ENCODE measurements at places on chromosomes 16 and 17.

DNA sequence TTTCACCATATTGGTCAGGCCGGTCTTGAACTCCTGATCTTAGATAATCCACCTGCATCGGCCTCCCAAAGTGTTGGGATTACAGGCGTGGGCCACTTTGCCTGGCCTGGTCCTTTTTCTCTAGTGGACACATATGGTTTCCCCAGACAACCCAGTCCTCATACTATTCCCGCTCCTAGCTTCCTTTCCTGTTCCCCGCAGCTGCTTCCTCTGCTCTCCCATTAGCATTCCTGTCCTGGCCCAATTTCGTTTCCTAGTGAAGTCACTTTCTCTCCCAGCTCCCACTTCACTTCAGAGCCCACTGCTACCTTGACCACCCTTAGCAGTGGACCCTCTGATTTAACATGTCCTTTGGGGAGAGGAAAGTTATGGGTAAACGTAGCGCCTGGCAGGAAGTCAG is 11.3 kb downstream of the KATNIP start:
- no peak for DNase-seq

- no peak for DNase-seq
Measured at GRCh38 chr16:30710971-30711370, 12.0 kb downstream of the SRCAP start.

GRCh38 chr16:2949705-2950352 is 14.2 kb upstream of the KREMEN2 start:
- no peak for DNase-seq

DNA sequence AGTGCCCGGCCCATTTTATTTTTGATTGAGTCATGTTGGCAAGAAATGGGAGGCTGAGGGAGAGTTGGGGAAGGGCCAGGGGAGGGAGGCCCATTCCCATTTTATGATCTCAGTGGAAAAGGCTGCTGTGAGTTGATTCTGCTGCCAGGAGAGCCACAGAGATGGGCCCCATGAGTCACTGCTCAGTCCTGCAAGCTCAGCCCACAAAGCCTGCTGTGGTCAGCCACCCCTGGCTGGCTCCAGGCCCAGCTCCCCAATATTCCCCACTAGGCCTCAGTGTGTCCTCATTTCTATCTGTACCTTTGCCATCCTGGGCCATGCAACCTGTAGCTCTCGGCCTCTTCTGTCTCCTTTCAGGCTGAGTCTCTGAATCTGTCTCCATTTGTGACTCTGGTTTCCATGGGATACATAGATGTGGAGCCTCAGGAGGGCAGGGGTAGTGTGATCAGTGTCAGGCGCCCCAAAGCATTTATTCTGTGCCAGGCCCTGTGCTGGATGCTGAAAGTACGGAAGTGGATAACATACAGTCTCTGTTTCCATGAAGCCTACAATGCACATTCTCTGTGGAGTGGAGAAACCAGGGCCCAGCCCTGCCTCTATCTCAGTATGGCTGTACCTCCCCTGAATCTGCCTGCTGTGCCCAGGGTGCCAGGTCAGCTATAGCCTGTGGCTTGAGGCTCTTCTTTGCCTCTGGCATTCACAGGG is 1.9 kb upstream of the PLEKHG4 start:
- DNase-seq: no peak

GRCh38 chr17:28065706-28066105 is 23.2 kb downstream of the NLK start:
- DNase-seq: no peak

DNA sequence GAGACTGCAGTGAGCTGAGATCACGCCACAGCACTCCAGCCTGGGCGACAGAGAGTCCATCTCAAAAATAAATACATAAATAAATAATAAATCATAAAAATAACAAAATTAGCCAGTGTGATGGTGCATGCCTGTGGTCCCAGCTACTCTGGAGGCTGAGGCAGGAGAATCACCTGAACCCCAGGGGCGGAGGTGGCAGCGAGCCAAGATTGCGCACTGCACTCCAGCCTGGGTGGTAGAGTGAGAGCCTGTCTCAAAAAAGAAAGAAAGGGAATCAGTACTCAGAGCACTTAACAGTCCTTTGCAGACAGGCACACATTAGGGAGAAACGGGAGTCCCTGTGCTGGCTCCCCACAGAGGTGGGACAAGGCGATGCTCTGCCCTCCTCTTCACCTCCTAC is 25.1 kb downstream of the MAPK8IP3 start:
- DNase-seq: no peak

- no peak for DNase-seq
Measured at GRCh38 chr16:28526201-28527099, 12.3 kb downstream of the NUPR1 start.

DNA sequence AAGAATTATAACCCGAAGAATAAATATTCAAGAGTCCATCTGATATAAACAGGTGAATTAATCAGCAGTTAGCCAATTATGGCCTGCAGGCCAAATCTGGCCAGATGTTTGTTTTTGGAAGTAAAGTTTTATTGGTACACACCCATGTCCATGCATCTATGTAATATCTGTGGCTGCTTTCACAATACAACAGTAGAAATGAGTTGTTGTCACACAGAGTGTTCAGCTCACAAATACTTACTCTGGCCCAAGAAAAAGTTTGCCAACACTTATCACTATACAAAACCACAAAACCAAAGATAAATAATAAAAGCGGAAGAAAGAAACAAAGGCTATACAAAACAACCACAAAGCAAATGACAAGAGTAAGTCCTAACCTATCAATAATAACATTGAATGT is 109.4 kb downstream of the CDYL2 start:
- no peak for DNase-seq
